ENCODE measurements at places on chromosomes 1 and 21.

GRCh38 chr1:218969006-218969405 is 204.7 kb upstream of the LYPLAL1 start:
- H3K27me3 ChIP-seq = no peaks in the 10 kb centered on the region
- DNase-seq = no peak
- H3K27ac ChIP-seq = no peak overlapping the region
- H3K4me1 ChIP-seq = no peaks in the 10 kb centered on the region
- H3K4me3 ChIP-seq = no peak overlapping the region
- no peaks in the 10 kb centered on the region for H3K36me3 ChIP-seq

- H3K36me3 ChIP-seq = no peaks in the 10 kb centered on the region
- no peaks in the 10 kb centered on the region for H3K27me3 ChIP-seq
- no peak for DNase-seq
- H3K4me1 ChIP-seq = no peaks in the 10 kb centered on the region
These were observed 61.2 kb downstream of the TCP10L start for GRCh38 chr21:32523988-32524719.

DNA sequence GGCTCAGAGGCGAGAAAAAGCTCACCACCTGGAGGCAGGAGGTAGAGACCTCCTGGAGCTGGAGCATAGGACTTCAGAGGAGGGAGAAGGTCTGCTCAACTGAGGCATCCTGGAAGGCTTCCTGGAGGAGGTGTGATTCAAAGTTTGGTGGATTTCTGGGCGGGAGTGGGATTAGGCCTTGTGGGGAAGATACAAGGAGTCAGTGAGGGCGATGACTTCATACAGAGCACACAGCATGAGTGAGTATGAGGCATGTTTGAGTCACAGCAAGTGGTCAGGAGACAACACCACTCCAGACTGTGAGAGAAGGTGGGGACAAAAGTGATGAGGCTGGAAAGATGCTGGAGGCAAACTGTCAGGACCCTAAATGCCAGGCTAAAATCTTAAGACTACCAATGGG is 77.6 kb downstream of the MATN1 start:
- H3K4me3 ChIP-seq = no peak overlapping the region
- H3K4me1 ChIP-seq = no peaks in the 10 kb centered on the region
- no peaks in the 10 kb centered on the region for H3K27me3 ChIP-seq

- H3K36me3 ChIP-seq = no peaks in the 10 kb centered on the region
- no peak for DNase-seq
- no peaks in the 10 kb centered on the region for H3K27me3 ChIP-seq
- no peaks in the 10 kb centered on the region for H3K4me1 ChIP-seq
- H3K27ac ChIP-seq = no peak overlapping the region
These were observed 125.0 kb upstream of the TMPRSS2 start for GRCh38 chr21:41632748-41633475.

- DNase-seq = no peak
- H3K4me1 ChIP-seq = no peaks in the 10 kb centered on the region
- no peaks in the 10 kb centered on the region for H3K36me3 ChIP-seq
- H3K27me3 ChIP-seq = no peaks in the 10 kb centered on the region
- no peak overlapping the region for H3K27ac ChIP-seq
These were observed 371.3 kb downstream of the PBX1 start for GRCh38 chr1:164930241-164930640.

DNA sequence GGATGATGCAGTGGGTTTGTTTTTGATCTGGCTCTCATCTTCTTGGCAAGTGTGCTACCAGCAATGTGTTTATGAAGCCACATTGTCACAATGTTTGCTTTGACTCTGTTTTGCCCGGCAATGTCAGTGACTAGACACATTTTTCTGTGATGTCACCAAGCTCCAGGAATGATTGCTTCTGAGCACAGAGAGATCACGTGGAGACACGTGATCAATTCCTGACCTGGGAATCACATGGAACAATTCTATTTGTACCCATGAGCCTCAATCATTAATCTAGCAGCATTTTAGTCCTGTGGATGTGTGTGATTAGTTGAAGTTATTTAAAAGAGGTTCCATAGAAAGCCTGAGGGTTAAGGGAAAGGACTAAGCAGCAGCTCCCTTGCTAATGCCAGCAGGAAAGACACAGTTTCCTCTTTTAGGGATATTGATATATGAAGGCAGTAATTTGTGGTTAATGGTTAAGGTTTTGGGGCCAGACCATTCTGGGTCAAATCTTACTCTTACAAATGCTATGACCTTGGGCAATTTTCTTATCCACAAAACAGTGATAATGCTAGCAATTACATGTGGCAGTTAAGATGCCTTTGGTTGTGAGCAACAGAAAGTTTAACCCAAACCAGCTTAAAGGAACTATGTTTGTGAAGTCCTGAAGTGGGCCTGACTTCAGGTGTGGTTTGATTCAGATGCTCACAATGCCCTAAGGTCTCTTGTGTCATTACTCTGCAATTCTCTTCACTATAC is 59.0 kb downstream of the FASLG start:
- peak; percentile 64 for DNase-seq
- no peak overlapping the region for H3K27ac ChIP-seq
- no peaks in the 10 kb centered on the region for H3K27me3 ChIP-seq
- H3K36me3 ChIP-seq = no peaks in the 10 kb centered on the region

DNA sequence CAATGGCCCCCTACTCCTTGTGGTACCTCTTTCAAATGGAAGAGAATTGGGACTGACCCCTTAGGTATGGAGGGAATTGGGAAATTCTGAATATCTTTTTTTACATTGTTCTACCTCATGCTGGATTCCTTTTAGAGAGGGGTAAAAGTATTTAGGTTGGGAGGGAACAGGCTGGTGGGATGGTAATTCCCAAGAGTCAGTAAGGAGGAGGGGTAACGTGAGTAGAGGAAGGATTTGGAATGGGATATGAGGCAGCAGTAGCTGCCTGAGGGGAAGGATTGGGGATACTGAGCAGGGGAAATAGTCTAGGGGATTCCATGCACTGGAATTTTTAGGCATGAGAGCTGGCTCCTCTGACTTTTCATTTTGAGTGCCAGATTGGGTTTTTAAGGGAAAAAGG is 3.8 kb upstream of the AADACL3 start:
- H3K27me3 ChIP-seq = no peaks in the 10 kb centered on the region
- H3K36me3 ChIP-seq = no peaks in the 10 kb centered on the region
- no peak overlapping the region for H3K4me3 ChIP-seq
- DNase-seq = no peak
- no peak overlapping the region for H3K27ac ChIP-seq

- peaks cover 12% of the 10 kb centered on the region for H3K4me1 ChIP-seq
- H3K27me3 ChIP-seq = no peaks in the 10 kb centered on the region
- no peak overlapping the region for H3K27ac ChIP-seq
- no peaks in the 10 kb centered on the region for H3K36me3 ChIP-seq
These were observed 24.2 kb upstream of the PHTF1 start for GRCh38 chr1:113783254-113784103.

GRCh38 chr1:36161641-36162531 is 5.9 kb downstream of the MAP7D1 start:
- no peaks in the 10 kb centered on the region for H3K36me3 ChIP-seq
- H3K4me1 ChIP-seq = peaks cover 49% of the 10 kb centered on the region
- no peaks in the 10 kb centered on the region for H3K27me3 ChIP-seq
- no peak for DNase-seq
- no peak overlapping the region for H3K27ac ChIP-seq

DNA sequence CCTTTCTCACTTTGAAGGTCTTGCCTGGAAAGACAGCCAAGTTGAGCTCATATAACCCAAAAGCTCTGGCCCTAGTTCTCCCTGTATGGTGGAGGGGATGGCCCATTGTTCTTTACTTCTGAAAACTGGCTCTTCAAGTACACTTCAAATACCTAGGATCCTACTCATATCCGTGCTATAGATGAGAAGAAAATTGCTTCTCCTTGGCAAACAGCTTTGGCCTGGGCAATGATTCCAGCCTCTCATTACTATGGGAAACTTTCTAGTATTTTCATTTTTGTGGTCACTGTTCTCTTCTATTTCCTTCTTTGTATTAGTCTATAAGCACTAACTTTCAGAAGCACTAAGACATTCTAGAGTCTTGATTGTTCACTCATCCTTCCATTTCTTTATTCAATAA is 53.7 kb downstream of the ZNF697 start:
- no peaks in the 10 kb centered on the region for H3K36me3 ChIP-seq
- no peaks in the 10 kb centered on the region for H3K27me3 ChIP-seq
- DNase-seq = no peak
- no peak overlapping the region for H3K27ac ChIP-seq
- H3K4me1 ChIP-seq = peaks cover 5% of the 10 kb centered on the region

DNA sequence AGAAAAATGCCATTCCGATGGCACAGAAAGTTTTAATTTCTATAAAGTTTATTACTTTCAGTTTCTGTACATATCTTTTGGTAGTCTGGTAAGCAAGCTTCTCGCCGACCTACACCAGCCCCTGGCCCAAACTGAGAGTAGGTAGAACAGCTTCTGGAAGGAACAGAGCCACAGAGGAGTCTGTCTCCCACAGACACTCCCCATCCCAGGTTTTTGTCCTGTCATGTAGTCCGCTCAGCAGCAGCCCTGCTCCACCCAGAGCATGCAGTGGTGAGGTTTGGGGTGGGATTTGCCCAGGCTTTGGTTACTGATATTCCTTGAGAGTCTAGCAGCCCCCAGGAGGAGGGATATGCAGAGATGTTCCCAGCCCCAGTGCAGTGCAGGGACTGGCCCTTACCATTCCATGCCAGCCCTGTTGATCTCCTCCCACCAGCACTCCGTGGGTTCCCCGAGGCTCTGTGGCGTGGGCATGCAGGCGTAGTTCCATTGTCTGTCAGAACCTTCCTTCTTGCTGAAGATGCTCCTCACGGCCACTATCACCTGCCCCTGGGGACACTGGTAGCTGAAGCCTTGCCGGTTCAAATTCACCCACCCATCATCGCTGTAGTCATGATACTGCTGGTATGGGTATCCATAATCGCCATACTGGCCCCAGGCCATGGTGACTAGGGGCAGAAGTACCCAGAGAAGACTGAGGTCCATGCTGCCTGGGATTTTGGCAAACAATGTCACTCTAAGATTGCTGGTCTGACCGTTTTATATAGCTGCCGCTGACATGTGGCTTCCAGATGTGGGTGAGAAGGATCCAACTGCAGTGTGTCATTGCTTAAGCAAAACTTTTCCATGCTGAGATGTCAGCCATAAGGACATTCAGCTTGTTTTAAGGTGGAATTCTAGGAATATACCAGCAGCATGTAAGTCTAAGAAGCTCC is at the start of gene DPT:
Gene DPT, minus strand, starts transcription at position 734 of the 932 bp plus-strand sequence. Its CDS starts 32 bp downstream, at position 702.
- H3K4me1 ChIP-seq = no peaks in the 10 kb centered on the region
- no peak within 1 kb of the TSS for H3K4me3 ChIP-seq
- H3K27ac ChIP-seq = peak within 1 kb of the TSS; percentile 46
- DNase-seq = no peak

- no peak overlapping the region for H3K4me3 ChIP-seq
- no peaks in the 10 kb centered on the region for H3K27me3 ChIP-seq
- H3K36me3 ChIP-seq = no peaks in the 10 kb centered on the region
- DNase-seq = no peak
- H3K27ac ChIP-seq = no peak overlapping the region
- H3K4me1 ChIP-seq = no peaks in the 10 kb centered on the region
These were observed 81.9 kb downstream of the CASZ1 start for GRCh38 chr1:10714337-10715114.

- peaks cover 10% of the 10 kb centered on the region for H3K4me1 ChIP-seq
- no peak overlapping the region for H3K27ac ChIP-seq
- H3K4me3 ChIP-seq = no peak overlapping the region
These were observed 17.0 kb downstream of the CLIC4 start for GRCh38 chr1:24762133-24762676.

DNA sequence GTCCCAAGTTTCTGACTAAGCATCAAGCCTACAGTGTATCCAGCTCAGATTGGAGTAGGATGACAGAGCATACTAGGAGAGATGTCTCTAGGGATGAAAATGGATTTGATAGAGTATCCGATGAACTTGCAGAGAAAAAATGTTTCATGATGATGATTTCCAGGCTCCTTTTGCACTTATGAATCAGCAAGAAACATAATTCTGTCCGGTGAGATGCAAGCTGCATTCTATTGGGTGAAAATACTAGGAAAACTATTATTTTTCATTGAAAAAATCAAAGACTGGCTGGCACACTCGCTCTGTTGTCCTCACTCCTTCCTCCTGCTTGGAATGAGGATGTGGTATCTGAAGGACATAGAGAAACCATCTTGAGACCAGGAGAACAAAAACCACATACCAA is 35.4 kb upstream of the RAB3GAP2 start:
- H3K4me1 ChIP-seq = no peaks in the 10 kb centered on the region
- no peak overlapping the region for H3K4me3 ChIP-seq
- H3K27me3 ChIP-seq = no peaks in the 10 kb centered on the region
- no peak for DNase-seq

DNA sequence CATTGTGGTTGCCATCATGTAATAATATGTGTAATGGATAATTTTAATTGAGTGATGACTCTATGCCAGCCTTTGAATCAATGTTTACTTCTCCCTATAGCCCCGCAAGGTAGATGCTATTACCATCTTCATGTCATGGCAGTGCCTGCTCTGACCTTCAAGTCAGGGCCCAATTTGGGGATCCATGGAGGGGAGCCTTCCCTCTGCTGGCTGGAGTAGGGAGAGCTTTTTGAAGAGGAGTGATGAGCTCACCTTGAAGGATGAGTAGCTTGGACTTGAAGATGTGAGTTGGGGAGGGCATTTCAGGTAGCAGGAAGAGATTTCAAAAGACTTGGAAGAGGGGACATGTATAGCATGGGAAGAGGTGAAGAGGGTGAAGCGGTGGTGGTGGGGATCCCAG is 189.2 kb downstream of the FOXD2 start:
- H3K27ac ChIP-seq = no peak overlapping the region
- H3K4me1 ChIP-seq = no peaks in the 10 kb centered on the region
- peak; percentile 4 for DNase-seq
- H3K4me3 ChIP-seq = no peak overlapping the region

- no peak for DNase-seq
- H3K4me3 ChIP-seq = no peak overlapping the region
- peaks cover 12% of the 10 kb centered on the region for H3K4me1 ChIP-seq
- no peak overlapping the region for H3K27ac ChIP-seq
- H3K27me3 ChIP-seq = no peaks in the 10 kb centered on the region
These were observed 31.2 kb upstream of the ZNF697 start for GRCh38 chr1:119679223-119679622.

- H3K4me3 ChIP-seq = peak overlapping the region; percentile 91
- H3K27me3 ChIP-seq = no peaks in the 10 kb centered on the region
- peak overlapping the region; percentile 95 for H3K27ac ChIP-seq
- H3K4me1 ChIP-seq = peaks cover 21% of the 10 kb centered on the region
- no peaks in the 10 kb centered on the region for H3K36me3 ChIP-seq
These were observed 994 bp downstream of the RO60 start for GRCh38 chr1:193060406-193060805.

GRCh38 chr1:63795455-63795854 is 21.6 kb downstream of the ROR1 start:
- DNase-seq = no peak
- H3K4me1 ChIP-seq = no peaks in the 10 kb centered on the region
- no peaks in the 10 kb centered on the region for H3K36me3 ChIP-seq
- no peak overlapping the region for H3K27ac ChIP-seq
- no peaks in the 10 kb centered on the region for H3K27me3 ChIP-seq

DNA sequence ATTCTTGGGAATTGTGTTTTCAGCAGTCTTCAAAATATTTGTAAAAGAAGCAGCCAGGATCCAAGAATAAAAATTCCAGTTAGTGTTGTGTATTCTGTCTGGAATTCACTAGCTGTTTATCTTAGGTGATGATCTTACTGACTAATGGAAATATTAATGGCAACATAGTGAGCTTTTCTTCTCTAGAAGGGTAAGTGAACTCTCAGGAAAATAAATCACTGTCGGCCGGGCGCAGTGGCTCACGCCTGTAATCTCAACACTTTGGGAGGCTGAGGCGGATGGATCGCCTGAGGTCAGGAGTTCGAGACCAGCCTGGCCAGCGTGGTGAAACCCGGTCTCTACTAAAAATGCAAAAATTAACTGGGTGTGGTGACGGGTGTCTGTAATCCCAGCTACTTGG is 87.4 kb upstream of the KIF1B start:
- no peaks in the 10 kb centered on the region for H3K36me3 ChIP-seq
- no peak for DNase-seq
- no peaks in the 10 kb centered on the region for H3K27me3 ChIP-seq
- no peak overlapping the region for H3K4me3 ChIP-seq
